ENCODE measurements at places on chromosomes 13 and 19.

- DNase-seq: no peak
Observed at GRCh38 chr13:45702088-45702487, at the start of gene CBY2. TSS of gene CBY2 (plus strand) at chr13:45702320. CDS start at chr13:45702391, 71 bp downstream.

GRCh38 chr13:77065461-77066147, 38.6 kb upstream of the FBXL3 start:
- no peak for DNase-seq

DNA sequence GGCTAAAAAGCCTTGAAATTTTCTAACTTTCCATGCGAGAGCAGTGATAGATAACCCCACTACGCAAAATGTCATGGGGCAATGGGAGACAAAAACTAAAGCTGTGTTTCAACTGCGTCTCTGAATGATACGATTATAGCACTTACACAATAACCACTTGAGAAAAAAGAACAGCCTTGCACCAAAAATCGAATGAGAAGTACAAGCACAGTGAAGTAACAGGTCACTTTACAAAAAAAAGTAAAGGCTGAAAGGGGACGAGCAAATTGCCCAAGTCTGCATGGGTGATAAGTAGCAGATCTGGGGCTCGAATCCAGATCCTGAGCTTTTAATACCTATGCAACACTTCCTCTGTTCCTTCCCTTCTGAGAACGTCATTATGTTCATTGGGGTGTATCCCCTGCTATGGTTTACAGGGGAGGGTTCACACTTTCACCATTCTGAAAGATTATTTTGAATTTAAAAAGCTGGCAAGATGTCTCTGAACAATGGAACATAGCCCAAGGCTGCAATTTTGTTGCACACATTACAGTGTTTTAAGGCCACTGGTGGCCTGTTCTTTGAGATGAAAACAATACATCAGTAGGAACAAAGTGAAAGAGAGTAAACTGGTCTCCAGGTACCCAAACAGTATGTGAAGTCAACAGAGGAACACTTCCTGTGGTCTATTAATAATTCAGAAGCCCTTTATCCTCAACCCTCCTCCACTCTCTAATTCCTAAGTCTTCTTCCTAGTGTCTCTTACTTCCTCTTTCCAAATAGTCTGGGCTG, 3.2 kb downstream of the CPB2 start:
- no peak for DNase-seq

DNA sequence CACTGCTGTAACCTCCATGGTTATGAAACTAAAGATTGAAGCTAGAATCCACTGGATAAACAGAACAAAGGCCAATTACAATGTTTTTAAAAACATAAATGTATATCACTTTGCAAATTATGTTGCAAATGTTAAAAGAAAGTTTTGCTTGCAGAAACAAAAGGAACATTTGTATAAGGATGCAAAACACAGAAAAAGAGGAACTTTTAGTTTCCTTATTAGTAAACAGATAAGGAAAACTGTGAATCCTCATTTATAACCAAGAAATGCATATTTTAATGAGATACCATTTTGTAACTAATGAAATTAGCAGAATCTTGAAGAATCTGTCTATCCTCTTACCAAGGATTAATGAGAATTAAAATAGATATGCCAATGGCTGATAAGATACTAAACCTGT, 32.3 kb downstream of the LPAR6 start:
- no peak for DNase-seq

- DNase-seq: no peak
Observed at GRCh38 chr13:26112843-26113242, 61.0 kb upstream of the SHISA2 start.

DNA sequence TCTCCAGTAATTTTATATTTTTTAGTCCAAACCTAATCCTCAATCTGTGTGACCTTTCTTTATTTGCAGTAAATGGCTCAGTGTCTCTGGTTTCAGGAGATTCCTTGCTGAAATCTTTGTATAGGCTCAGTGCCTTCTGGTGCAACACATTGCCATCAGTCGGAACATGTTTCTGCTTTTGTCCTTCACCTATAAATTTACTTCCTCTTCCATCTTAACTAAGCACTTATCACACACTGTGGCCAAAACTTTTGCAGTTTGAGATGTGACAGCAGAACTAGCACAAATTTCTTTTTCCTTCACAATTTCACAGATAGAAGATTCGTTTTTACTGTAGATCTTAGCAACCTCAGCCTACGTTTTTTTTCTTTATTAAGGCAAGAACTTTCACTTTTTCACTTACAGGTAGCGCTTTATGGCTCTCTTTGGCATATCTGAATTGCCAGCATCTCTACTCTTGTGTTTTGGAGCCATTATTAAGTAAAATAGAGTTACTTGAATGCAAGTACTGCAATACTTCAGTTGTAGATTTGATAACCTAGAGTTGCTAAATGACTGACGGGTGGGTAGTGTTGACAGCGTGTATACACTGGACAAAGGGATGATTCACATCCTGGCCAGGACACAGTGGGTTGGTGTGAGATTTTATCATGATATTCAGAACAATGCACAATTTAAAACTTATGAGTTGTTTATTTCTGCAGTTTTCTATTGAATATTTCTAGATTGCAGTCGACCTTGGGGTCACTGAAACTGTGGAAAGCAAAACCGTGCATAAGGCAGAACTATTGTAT, 44.3 kb downstream of the NDFIP2 start:
- DNase-seq: no peak

DNA sequence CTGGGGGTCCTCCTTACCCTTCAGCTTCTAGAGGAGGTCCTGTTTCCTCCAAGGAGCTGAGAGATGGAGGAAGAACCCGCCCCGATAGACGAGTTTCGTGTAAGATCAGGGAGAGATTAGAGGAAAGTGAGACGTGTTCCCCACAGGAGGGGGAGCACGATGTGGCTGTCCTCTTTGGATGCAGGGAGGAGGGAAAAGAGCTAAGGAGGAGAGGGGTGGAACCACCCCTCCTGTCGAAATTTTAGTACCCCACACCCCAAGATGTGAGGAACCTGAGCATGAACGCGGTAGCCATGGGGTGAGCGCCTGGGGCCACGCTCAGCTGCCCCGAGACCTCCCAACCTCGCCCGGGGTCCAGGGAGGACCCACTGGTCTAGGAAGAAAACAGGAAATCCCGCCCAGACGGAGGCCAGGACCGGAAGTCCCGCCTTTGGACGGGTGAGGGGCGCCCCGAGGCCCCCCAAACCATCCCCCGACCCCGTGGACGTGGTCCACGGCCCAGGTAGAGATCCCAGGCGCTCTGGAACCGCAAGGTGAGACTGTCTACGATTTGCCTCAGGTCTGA, 1.2 kb downstream of the AKT1S1 start:
- no peak for DNase-seq

DNA sequence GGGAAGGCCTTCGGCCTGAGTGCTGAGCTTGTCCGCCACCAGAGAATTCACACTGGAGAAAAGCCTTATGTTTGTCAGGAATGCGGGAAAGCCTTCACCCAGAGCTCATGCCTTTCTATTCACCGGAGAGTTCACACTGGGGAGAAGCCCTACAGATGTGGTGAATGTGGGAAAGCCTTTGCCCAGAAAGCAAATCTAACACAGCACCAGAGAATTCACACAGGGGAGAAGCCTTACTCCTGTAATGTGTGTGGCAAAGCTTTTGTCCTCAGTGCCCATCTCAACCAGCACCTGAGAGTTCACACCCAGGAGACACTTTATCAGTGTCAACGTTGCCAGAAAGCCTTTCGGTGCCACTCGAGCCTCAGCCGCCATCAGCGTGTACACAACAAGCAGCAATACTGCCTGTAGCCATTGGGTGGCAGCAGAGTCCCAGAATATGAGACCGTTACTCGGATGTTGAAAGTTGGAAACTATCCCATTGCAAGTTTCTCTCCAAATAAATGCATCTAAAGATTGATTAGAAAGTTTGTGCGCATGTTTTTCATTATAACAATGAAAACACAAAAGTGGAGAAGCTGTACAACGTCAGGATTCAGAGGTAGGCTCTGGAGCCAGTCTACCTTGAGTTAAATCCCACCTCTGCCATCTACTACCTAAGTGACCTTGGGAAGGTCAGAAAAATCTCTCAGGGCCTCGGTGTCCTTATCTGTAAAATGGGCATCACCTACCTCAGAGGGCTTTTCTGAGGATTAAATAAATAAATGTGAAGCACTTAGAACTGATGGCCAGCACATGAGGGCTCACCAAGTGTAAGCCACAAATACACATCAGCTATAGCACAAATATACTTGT, 21.1 kb downstream of the ZNF473 start:
- no peak for DNase-seq

GRCh38 chr19:16075430-16076153, 703 bp upstream of the TPM4 start:
- DNase-seq: no peak

DNA sequence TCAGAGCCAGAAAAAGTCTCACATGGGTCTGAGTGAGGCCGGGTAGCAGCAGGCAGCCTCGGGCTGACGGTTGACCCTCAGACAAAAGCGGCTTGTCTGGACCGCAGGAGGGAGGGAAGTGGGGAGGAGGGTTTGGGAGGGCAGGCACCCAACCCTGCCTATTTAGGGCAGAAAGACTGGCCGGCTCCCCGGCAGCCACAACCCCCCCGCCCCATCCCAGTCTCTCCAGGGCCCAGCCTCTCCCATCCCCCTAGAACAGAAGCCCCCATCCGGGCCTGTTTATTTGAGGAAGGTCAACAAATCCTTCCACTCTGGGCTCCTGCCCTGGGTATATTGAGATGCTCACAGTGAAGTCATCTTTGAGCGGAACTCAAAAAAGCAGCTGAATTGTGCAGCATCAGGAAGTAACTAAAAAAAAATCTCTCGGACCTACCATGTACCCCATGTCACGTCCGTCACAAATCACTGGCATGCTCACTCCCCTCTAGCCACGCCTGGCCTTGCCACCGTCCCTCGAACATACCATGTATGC, 6.3 kb downstream of the DACT3 start:
- DNase-seq: no peak

GRCh38 chr19:51784922-51785690, 9.9 kb upstream of the FPR3 start:
- DNase-seq: no peak

DNA sequence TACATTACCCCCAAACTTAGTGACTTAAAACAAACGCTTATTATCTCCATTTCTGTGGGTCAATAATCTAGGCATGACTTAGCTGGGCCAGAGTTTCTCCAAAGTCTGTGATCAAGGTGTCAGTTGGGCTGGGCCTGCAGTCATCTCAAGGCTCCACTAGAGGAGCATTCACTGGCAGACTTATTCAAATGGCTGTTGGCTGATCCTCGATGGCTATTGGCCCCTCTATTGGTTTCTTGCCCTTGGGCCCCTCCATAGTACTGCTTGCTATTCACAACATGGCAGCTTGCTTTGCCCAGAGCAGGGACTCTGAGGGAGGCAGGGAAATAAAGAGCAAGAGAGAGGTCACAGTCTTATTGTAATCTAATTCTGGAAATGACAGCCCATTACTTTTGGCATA, 57.6 kb downstream of the RCBTB2 start:
- no peak for DNase-seq

DNA sequence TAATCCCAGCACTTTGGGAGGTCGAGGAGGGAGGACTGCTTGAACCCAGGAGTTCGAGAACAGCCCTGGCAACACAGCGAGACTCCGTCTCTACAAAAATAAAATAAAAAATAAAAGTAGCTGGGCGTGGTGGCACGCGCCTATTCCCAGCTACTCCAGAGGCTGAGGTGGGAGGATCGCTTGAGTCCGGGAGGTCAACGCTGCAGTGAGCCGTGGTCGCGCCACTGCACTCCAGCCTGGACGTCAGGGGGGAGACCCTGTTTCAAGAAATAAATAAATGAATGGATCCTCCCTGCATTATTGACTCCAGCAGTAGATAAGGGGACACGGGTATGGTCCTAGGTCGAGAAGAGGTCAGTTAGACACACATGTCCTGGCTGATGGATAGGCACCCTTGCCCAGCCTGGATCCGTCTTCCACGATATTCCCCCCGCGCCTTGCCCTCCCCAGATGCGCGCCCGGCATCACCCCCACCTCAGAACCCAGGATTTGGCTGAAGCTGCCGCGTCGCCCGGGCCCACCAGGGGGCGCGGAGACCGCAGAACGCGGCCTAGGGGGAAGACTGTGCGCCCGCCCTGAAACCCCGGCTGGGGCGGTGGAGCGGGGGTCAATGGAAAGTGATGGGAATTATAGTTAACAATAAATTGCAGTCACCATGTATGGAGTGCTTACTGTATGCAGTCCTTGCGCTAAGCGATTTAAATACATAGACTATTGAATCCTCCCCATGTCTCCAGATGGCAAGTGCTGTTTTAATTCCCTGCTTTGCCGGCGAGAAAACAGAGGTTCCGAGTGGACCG, 2.1 kb upstream of the HOOK2 start:
- DNase-seq: no peak

DNA sequence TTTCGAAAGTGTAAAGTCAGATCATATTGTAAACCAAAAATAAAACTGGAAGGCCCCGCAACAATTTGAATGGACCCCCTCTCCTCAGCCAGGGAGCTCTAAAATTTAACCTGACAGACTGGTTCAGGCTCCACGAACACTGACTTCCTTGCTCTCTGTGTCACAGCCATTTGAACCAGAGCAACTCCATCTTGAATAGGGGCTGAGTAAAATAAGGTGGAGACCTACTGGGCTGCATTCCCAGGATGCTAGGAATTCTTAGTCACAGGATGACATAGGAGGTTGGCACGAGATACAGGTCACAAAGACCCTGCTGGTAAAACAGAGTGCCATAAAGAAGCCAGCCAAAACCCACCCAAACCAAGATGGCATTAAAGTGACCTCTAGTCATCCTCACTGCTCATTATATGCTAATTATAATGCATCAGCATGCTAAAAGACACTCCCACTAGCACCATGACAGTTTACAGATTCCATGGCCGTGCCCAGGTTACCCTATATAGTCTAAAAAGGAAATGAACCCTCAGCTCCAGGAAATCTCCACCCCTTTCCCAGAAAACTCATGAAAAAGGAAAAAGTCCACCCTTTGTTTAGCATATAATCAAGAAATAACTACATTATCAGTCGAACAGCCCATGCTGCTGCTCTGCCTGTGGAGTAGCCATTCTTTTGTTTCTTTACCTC, 43.1 kb downstream of the RFXAP start:
- DNase-seq: no peak

DNA sequence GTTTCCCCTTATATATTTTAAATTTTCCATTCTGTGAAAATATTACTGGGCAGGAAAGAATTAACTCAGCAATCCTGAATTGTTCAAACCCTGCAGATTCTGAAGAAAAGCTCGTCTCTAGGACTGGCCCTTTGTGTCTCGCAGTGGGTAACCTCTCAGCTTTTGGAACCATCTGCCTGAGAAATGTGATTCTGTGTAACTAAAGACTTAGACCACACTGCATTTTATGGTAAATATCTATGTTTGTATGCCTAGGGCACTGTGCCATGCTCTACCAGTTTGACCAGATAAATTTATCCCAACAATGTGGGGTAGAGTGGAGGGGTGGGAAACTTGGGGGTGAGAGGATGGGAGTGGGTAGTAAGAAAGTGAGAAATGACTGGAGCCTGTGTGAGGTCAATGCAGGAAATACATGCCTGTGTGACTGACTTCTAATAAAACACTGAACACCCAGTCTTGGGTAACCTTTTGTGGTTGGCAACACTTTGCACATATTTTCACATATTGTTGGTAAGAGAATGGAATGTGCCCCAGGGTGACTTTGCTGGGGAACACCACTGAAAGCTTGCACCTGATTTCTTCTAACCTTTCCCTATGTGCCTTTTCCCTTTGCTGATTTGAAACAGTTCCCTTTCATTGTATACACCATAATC, 1181.9 kb downstream of the OLFM4 start:
- no peak for DNase-seq

Data from esophagus squamous epithelium (tissue), 5 donors.